Renal cortex interstitium (tissue), 15 donors: ENCODE measurements at places on chromosomes 16 and 17. TPM values are rescaled to one million over a fixed set of nuclear protein-coding genes. Genes with fewer than 3 reads are reported as not detected.

The USP43 gene
- polyA plus RNA-seq = 8.7 TPM

The KRTAP2-1 gene
- polyA plus RNA-seq = not detected

The SPNS2 gene
- polyA plus RNA-seq = 40.9 TPM

DNA sequence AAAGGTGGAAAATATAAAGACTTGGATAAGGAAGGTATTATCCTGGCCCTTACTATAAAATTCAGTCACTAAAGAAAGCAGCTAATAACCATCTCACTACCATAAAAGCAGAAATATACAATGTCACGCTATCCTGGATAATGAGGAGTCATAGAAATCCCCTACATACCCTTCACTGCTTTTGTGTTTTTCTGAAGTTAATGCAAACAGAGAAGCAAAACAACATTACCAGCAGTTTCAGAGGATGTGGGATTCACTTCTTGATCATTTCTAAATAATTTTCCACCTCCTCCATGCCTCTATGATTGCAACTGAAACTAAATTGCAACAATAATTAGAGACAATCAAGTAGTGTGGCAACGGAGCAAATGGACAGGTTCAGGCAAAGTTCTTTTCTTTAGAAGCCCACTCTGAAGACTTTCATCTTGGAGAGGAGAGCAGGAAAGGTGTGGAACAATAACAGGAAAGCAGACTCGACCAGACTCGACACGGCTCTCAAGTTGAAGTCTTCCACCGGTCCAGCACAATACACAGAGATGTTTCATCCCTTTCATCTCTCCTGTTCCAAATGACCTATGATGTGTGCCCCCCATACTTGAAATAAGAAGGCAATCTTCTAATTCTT, 10.2 kb downstream of the CYTH1 start:
- DNase-seq = no peak

GRCh38 chr16:19029980-19030379, 37.4 kb upstream of the COQ7 start:
- DNase-seq = no peak

- no peak for DNase-seq
Measured at GRCh38 chr16:23734176-23734893, 20.5 kb upstream of the CHP2 start.

DNA sequence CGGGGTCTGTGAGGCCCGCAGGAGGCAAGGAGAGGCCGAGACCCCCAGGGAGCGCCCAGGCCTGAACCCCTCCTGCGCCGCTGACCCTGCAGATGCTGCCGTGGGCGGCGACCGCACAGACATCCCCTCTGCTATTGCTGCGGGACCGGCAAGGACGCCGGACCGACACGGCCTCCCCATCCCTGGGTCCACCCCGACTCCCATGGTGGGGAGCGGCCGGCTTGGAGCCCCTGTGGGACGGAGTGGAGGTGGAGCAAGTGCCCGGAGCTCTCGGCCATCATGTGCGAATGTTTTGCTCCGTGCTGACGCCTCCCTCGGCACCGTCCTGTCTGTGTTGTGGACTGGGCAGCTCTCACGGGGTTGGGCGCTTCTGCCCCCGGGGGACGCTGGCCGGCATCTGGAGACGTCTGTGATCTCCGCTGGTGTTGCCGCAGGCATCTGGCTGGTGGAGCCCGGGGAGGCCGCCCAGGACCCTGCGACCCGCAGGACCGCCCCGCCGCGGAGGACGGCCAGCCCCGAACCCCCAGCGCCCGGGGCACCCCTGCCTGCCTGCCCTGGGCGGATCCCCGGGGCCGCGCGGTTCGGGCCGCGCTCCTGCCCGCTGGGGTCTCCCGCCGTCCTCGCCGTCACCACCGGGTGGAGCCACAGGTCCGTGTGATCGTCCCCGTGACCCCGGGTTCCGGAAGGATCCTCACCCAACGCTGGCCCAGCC, 12.8 kb upstream of the GNG13 start:
- DNase-seq = no peak

DNA sequence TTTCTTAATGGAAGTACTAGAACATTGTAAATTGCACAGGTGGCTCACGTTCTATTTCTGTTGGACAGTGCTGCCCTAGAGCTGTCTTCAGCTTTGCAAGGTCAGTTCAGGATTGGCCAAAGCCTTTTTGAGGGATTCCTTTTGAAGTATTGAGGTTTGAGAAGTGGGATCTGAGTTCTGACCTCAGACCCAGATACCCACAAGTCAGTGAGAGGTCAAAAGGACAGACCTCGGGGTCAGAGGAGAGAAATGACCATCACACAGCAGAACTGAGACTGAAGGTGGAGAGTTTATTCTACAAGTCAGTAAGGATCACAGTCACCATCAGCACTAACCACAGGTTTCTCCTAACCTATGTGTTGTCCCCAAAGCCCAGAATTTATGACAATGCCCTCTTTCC, 1.7 kb downstream of the ACSM5 start:
- DNase-seq = no peak

The EVPLL gene
- 0.75 TPM for polyA plus RNA-seq

The SHCBP1 gene
- polyA plus RNA-seq = 12.8 TPM

DNA sequence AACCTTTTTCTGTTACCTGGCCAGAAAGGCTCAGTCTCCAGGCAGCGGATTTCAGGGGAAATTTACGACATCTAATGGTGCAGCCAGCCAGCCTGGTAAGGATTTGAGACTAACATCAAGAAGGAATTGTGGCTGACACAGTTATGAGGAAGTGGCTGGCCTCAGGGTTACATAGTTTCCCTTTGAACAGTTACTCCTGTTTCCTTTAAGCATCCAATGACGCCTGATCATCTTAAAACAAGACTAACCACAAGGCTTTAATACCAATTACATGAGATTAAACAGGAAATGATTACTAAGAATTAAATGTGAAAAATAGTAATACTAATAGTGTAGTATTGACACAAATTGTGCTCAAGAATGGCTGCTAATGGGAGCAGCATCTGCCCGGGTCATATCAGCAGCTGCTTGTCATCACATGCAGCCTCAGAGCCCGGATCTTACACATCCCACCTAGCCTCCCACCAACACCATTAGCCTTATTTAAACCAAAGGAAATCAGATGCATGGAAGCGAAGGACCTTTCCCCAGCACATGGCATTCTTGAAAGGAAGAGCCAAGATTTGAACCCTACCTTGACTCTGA, 431.8 kb downstream of the PMP22 start:
- no peak for DNase-seq

GRCh38 chr16:9360075-9360474, 268.6 kb downstream of the HAPSTR1 start:
- DNase-seq = no peak

DNA sequence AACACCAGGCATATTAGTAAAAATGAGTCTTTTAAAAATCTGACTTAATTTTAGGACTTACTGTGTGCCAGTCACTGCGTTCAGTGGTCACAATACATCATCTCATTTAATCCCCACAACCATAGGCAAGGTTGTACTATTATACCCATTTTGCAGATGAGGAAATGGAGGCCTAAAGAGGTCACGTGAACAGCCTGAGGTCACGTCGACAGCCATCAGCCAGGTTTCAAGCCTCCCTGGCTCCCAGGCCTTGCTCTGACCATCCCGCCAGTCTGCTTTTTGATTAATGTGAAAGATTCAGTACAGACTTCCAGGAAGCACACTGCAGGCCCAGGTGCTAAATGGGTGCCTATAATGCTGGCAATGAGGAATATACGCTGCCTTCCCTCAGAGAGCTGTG, 86.3 kb upstream of the TOX3 start:
- DNase-seq = no peak

DNA sequence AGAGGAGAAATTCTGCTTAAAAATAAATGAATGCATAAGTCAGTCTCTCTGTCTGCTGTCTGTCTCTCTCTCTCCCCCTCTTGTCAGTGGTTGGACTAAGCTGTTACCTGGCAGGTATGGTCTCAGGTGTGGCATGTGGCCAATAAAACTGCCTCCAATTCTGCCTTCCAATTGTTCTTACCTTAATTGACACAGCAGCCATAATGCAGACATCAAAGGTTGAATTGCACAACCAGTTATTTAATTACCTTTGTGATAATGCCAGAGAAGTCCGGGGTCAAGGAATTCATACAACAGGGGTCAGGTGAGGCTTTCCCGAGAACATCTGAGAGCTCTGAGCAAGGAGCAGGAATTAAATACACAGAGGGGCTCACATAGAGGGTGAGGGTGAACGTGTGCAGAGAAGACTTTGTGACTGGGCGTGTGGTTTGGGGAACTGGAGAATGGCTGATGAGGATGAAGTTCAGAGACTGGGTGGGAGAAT, 78.8 kb upstream of the CDYL2 start:
- DNase-seq = no peak

The DNAI2 gene
- 0.09 TPM for polyA plus RNA-seq

- no peak for DNase-seq
Measured at GRCh38 chr17:58556833-58557250, 42.4 kb upstream of the MTMR4 start.

DNA sequence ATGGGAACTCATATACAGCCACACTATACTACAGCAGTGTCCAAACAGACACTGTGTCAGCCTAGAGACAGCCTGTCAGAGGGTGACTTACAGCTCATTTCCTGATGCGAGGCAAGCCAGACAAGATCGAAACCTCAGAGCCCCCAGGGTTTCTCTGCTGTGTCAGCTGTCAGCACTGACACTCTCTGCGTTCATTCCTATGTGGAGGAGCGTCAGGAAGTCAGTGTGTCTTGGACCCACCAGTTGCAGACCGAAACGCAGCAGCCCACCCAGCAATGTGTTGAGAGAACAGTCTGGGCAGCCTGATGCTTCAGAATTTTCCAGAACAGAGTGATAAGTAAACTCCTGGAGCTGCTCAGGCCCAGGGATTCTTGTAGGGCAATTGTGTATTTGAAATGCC, 20.6 kb upstream of the MAPT start:
- no peak for DNase-seq

The KIF19 gene
- polyA plus RNA-seq = 0.79 TPM

- no peak for DNase-seq
Measured at GRCh38 chr17:60089096-60089806, 10.5 kb upstream of the HEATR6 start.

- no peak for DNase-seq
Measured at GRCh38 chr17:38568274-38568673, 37.5 kb downstream of the SRCIN1 start.

DNA sequence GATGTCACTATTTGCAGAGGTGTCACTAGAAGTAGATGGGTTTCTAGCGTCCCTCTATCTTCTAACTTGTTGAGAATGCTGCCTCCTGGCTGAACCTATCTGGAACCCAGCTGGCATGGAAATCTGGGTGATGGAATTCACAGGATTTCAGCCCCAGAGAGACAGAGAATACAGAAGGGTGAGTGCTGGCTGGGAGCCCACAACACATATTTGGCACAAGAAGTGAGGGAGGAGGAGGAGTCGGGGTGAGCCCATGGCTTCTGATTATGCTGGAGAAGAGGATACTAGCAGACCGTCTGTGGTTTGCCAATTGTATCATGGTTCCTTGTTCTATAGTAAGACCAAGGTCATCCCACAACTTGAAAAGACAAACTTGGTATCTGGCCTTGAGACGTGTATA, 557.8 kb upstream of the SALL1 start:
- DNase-seq = no peak

DNA sequence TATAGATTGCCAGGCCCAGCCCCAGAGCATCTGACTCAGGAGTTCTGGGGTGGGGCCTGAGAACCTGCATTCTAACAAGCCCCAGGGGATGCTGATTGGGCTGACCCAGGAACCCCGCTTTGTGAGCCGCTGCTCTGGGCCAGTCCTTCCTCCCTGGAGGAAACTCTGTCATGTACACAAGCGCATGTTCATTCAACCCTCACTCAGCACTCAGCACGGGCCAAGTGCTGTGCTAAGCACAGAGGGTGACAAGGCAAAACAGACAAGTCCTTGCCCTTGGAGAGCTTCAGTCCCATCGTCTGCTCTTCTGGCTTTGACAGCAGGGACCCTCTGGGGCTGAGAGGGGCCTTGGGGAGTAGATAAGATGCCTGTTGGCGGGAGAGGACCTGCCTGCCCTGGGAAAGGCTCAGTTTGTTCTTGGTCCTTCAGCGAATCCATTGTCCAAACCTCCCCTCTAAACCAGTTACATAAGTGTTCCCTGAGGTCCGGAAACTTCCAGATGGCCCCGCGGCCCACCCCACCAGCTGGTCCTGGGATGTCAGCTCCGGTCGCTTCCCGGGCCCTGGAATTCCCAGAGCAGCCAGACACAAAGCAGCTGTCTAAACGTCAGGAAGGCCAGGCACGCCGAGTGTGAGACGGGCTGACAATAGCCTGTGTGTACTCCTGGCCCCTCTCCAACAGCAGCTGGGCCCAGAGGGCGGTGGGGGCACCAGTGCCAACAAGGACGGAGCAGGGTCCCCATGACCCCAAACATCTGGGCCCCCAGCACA, 88.8 kb downstream of the ZDHHC7 start:
- DNase-seq = no peak

- no peak for DNase-seq
Measured at GRCh38 chr17:41474863-41475262, 6.1 kb downstream of the KRT35 start.

The FLCN gene
- 27.1 TPM for polyA plus RNA-seq

DNA sequence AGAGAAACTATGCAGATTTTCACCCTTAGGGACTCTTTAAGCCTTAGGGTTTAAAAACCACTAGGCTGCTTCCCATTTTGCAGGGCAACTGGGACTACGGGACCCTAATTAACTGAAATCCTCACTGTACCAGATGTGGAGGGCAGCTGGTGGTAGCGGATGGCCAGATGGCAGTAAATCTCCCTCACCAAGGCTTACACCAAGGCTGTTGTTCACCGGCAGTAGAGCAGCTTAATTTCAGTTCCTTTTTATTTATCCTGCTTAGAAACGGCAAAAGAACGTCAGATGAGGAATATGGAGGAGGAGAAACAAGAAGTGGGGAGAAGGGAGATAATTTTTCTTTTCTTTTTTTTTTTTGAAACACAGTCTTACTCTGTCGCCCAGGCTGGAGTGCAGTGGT, 6.5 kb downstream of the ABHD15 start:
- DNase-seq = no peak

DNA sequence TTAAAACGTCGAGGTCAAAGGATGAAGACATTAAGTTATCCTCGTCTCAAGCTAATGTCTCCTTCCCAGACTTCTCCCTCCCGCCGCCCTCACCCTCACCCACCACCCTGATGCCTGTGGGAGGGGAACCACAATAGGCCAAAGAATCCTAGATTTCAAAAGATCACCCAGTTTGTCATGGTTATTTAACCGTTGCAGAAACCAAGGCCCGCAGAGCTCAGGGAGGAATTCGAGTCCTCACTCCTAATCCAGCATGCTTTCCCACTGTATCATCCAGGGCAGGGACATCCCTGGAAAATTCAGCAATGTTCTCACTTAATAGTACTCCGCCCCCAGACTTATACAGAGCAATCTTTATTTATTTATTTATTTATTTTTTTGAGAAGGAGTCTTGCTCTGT, 41.8 kb upstream of the MYH10 start:
- DNase-seq = no peak

- no peak for DNase-seq
Measured at GRCh38 chr17:80783971-80784370, 207.7 kb upstream of the CHMP6 start.

GRCh38 chr16:14510939-14511799, 118.9 kb downstream of the PARN start:
- no peak for DNase-seq

The FBXO47 gene
- polyA plus RNA-seq = not detected

- no peak for DNase-seq
Measured at GRCh38 chr16:19607616-19608280, 52.2 kb downstream of the VPS35L start.
